ENCODE measurements at places on chromosomes 2 and 18.

- no peak for DNase-seq
Measured at GRCh38 chr2:40199771-40200170, 252.1 kb downstream of the SLC8A1 start.

GRCh38 chr18:74429096-74429495 is 28.0 kb downstream of the DIPK1C start:
- no peak for DNase-seq

GRCh38 chr2:220353897-220354296 is 726.5 kb downstream of the SLC4A3 start:
- DNase-seq: no peak

GRCh38 chr18:295756-296490 is 28.1 kb upstream of the THOC1 start:
- DNase-seq: no peak

- DNase-seq: no peak
Measured at GRCh38 chr2:201532686-201533304, 81.3 kb downstream of the STRADB start.
